ENCODE measurements at places on chromosomes 3 and 15.

- DNase-seq, result peak; percentile 89
Observed at GRCh38 chr3:111676211-111677006, 81.3 kb upstream of the ZBED2 start.

- peak; percentile 90 for DNase-seq
Observed at GRCh38 chr3:183265834-183266417, 12.9 kb downstream of the B3GNT5 start.

GRCh38 chr3:164132878-164133277, 945.4 kb downstream of the SI start:
- DNase-seq, result no peak

- DNase-seq, result no peak
Observed at GRCh38 chr3:40995271-40995670, 204.0 kb upstream of the CTNNB1 start.

DNA sequence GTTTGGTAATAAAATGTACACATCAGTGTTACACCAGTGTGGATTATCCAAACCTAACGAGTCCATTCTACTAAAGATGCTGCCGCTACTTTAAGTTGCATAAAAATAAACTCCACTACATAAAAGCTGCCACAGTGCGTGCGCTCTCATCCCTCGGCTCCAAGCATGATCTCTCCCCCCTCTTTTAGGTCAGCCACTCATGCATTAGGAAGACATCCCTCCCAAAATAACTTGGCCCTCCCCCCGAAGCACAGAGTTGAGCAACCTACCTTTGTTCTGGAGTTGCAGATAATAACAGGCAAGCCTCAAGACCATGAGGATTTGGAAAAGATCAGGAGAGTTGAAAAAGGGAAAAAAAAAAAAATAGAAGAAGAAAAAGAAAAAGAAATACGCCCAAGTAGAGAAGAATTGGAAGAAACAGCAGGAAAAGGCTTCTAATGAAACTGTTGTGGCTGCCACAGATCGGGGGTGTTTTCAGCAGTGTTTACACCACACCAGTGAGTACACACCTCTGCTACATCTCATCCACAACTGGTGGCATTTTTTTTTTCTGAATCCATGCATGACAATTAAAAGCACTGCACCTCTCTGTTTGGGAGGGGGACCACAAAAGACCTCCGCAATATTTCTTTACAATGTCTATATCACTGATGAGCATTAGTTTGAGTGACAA, 339.2 kb downstream of the FOXP1 start:
- DNase-seq, result no peak

DNA sequence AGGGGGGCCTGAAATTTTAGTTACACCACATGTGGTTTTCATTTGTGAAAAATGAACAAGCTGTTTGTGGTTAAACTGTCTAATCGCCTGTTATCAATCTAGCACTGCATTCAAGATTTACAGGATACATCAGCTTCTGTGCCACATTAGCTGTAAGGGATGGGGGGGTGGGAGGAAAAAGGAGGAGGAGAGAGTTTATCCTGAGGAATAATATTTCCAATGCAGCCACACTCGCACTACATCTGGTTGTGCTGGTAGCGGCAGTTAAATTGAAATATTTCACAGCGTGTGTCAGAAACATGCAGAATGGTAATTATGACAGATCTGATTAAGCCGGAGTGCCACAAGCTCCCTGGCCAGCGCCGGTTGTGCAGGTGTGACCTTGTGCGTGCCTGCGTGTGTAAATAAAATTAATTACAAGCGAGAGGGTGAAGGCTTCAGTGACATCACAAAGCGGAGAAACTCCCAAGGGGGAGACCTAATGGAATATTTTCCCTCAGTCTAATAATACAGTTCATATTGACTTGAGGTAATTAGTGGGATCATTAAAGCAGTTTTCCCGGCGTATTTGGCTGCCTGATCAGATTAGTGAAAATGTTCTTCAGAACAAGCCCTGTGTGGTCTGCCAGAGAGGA, 55.5 kb downstream of the SATB1 start:
- no peak for DNase-seq

DNA sequence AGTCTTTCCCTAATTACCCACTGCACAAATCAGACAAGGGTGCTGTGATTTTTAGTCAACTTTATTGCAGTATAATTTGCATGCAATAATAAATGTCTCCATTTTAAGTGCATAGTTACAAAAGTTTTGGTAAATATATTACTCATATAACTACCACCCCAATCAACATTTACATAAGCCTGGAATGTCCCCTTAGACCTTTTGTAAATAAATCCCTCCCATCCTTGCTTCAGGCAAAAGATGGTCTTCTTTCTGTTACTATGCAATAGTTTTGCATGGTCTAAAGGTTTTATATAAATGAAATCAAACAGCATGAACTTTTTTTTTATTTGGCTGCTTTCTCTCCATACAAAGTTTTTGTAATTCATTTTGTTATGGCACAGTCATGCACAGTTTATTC, 235.4 kb downstream of the PYDC2 start:
- DNase-seq, result no peak

GRCh38 chr3:150787741-150788370, 24.9 kb upstream of the SIAH2 start:
- no peak for DNase-seq
